ENCODE measurements at places on chromosomes 1 and 21.

- DNase-seq: peak; percentile 25
Measured at GRCh38 chr21:14403681-14404318, 20.9 kb upstream of the HSPA13 start.

GRCh38 chr1:38424677-38425076 lies 378.1 kb upstream of the POU3F1 start:
- DNase-seq: no peak

GRCh38 chr1:168643152-168643551 lies 66.7 kb downstream of the XCL1 start:
- no peak for DNase-seq

DNA sequence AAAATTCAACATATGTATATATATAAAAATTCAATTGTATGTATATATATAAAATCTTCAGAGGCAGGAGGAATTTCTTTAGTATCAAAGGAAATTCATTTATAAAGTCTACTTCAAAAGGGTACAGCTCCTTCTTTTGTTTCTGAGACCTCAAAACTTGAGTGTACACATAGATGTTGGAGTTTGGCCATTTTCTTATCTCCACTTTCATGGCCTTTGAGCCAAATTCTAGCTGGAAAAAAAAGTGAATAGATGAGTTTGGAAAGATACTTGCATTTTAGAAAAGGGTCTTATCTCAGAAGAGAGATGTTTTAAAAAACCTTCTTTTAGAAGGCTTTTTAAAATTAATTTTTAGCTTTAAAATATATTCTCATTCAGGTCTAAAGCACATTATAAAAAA lies 103.2 kb downstream of the ATF6 start:
- no peak for DNase-seq

DNA sequence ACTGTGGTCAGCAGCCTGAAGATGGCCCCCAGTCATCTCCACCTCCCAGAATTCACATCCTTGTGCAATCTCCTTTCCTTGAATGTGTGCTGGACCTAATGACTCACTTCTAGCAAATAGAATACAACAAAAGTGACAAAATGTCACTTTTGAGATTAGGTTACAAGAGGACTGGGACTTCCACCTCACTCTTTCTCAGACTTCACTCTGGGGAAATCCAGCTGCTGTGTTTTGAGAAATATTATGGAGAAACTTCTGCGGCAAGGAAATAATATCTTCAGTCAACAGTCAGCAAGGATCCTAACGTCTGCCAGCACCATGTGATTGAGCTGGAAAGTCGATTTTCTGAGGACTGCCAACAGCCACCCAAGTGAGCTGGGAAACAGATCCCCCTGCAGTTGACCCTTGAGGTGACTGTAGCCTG lies 70.5 kb upstream of the GADD45A start:
- no peak for DNase-seq

GRCh38 chr1:159341736-159342135 lies 39.6 kb downstream of the FCER1A start:
- no peak for DNase-seq

DNA sequence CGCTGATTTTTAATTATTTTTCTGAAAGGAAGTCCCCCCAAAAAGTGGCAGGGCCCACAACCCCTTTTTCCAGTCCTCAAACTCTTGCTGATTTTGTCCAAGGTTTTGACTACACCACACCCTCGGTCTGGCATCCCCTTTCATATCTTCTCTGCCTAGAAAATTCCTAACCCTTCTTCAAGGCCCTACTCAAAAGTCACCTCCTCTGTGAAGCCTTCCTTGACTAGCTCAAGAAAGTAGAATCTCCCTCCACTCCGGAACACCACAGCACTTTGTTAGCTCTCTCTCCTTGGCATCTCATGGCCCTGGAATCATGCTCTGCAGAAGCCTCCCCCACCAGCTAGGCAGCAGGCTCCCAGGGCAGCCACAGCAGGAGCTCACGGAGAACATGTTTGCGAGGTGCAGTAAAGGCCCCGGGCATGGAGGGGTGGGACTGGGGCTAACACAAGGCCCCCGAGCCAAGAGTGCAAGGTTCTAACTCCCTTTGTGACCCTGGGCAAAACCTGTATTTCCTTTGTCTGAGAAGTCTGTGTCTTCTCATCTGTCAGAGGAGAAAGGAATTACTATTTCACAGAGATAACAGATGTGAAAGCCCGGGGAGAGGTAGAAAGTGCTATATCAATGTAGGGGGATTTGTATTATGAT lies 17.7 kb upstream of the S100A7 start:
- DNase-seq: no peak

DNA sequence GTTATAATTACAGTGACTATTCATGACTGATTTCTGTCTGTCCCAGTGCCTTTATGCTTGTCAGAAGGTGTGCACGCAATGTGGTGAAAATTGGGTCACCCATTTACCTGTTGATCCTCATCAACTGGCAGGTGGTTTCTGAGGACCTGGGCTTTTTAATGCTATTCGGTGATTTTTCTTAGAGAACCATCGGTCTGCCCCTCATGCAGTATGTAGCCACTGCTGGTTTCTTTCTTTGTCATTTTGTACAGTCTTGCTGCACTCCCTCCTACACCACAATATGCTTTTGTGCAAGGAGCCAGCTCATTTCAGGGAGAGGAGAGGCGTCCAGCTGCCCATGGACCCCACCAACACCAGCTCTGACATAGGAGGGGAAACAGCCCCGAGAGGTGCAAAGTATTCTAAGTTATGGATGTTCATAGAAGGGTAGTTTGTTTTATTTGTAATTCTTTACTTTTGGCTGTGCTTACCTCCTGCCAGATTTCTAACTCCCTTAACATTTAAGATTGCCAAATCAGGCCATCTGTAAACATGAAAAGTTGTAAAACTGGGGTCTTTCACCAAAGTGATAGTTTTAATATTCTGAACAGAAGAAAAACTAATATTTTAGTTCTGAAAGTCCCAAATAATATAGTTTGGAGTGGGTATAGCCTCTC lies 325.3 kb downstream of the PTBP2 start:
- DNase-seq: no peak

GRCh38 chr21:42021371-42022090 lies 11.4 kb upstream of the ZBTB21 start:
- DNase-seq: peak; percentile 82

DNA sequence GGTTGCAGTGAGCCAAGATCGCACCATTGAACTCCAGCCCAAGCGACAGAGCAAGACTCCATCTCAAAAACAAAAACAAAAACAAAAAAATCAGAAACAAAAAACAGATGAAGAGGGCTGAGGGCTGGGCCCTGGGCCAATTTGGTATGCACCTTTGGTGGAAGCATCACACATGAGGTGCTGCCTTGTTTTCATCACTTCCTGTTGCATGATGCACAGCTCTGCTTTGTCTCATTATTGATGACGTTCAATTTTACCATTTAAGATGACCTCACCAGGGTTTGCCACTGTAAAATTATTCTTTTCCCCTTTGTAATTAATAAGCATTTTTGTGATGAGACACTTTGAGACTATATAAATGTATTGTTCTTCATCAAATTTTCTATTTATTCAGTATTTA lies 9.8 kb upstream of the IFNAR2 start:
- no peak for DNase-seq

DNA sequence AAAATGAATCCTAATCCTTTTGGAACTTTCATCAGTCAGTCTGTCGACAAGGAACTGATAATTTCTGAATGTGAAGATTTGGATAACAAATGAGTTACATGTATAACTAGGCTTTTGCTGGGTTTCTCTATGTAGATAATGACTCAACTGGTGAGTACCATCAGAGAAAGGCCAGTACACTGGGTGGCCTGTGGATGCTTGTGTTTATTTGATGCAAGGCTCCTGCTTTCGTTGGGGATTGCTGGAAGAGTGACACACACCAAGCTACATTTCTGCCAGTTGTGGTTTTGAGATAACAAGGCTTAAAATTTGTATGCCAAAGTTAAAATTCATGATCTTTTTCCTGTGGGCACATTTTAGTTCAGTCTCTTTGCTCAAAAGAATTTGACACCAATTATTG lies 115.7 kb upstream of the UBE2U start:
- DNase-seq: no peak

DNA sequence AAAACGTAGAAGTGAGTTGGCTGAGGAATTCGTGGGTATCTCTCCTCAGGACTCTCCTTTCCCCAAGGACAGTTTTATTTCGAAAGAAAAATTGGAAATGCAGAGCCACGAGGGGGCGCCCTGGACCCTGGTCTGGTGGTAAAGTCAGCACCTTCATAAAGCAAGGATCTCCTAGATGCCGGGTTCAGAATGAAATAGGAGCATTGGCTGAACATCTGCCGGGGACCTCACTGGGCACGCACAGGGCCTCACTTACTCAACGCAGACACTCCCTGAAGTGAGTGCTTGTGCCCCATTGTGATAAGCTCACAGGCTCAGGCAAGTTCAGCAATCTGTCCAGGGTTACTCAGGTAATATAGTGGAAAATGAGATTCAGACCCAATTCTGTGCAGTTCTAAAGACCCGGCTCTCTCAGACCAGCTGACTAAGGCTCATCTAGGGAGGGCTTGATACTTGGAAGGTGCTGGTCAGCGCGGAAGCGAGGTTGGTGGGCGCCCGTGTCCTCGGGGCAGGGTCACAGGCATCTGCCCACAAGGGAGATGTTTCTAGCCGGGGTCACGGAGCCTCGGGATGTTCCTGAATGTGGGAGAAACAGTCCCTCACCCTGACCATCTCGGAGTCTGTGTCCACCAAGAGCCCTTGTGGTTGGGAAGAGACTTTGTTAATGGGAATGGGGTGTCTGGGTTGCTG lies 55.7 kb upstream of the ETV3 start:
- DNase-seq: peak; percentile 49

- DNase-seq: no peak
Measured at GRCh38 chr1:226960944-226961765, 21.1 kb downstream of the COQ8A start.

- peak; percentile 11 for DNase-seq
Measured at GRCh38 chr1:178282949-178283367, 189.1 kb downstream of the RASAL2 start.

GRCh38 chr1:224502459-224503160 lies 68.0 kb upstream of the WDR26 start:
- DNase-seq: peak; percentile 90

DNA sequence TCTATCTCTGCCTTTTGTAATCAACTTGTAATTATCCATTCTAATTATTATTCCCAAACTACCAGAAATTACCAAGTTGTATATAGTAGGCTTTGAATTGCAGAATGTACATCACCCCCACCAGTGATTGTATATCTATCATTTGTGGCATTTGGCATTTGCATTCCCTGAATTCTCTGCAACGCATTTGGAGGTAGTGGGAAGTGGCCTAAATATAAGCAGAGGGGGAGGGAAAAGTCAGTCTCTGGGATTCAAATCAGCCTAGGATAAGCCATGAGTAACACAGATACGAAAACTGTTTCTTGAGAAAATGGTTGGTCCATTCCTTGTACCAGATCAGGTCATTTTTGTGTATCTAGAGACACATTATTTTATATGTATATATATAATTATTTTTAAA lies 20.7 kb downstream of the DDX20 start:
- DNase-seq: no peak

DNA sequence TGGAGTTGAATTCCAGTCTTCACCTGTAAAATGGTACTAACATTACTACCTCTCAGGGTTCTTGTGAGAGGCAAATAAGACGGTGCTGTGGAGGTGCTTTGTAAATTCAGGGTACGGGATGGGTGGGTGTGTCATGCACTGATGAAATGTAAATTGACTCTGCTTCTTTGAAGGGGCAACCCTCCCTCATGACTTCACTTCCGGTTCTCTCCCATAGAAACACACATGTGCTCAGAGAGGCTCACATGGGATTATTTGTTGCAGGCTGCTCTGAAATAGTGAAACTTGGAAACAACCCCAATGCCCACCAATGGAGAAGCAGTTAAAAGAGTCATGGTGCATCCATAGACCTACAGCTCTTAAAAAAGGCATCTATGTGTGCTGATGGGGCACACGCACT lies 44.9 kb upstream of the SCMH1 start:
- DNase-seq: no peak

- DNase-seq: peak; percentile 21
Measured at GRCh38 chr21:37367703-37368540, 1.3 kb downstream of the DYRK1A start.

DNA sequence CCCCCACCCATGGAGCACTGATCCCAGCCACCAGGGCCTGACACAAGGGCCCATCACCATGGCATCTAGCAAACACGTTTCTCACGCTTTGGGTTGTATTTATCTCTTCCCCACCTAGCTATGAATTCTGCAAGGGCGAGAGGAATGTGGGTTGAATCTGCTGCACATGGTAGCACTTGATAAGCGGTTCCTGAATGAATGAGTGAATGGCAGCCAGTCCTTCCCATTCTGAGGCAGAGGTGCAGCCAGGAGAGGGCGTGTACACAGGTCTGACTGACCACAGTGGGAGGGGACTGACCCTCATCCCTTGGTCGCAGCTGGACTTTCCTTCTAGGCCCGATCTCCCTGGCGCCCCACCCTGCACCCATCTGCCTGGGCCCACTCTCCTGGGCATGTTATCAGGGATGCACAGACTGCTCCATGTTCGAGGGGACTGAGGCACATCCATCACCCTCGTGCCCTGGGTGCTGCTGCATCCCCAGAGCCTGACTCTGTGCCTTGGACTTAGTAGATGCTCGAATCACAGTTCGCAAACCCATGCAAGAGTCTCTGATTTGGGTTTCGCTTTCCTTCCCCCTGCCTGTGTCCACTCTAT lies 1.0 kb downstream of the RD3 start:
- DNase-seq: no peak

DNA sequence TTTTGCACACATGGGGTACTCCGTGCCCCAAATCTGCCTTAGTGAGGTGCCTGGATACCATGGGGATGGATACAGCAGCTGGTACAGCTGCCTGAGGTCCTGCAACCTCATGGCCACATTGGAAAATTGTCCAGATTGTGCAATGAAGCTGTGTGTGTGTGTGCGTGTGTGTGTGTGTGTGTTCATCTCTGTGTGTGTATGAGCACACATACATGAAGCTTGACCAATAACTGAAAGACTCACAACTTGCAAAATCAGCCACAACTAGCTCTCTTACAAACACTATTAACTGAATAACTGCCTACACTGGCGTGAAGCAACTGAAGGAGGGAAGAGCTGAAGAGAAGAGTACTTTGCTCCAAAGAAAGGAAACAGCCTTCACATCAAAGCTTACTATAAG lies 78.1 kb downstream of the ERG start:
- no peak for DNase-seq

DNA sequence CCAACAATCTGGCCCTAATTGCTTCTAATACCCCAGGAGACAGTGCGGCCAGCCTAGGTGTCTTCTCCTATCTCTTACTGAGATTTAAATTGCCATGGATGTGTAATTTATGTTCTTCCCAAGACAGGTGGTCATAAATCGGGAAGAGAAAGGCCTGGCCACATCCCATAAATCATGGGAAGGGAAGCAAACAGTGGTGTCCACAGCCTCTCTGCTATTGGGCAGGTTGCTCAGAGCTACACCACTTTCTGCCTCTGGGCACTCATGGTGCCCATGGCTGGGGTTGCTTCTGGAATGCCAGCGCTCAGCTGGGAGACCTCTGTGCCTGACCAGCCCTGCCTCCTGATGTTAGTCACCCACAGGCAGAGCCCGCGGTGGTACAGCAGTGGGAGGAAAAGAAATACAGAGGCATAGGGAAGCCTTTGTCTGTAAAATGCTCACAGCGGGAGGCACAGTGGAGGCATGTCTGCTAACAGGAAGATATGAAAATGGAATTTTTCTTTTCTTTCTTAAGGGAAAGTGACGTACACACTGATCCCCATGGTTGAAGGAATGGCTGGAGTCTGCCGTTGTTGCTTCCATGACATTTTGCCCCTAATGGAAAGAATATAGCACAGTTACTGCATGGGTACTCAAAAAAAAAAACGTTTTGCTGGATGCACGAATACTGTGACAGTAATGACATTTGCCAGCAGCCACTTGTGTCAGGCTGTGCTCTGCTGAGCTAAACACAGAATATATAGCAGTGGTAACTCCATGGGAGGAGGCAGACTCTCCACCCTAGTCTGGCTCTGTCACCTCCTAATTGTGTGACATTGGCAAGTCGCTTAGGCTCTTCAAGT lies 21.9 kb downstream of the MTARC1 start:
- no peak for DNase-seq
